NCI-H187 treated with DMSO at 0.1 percent for 48 hours (cell line): ENCODE measurements at places on chromosomes 5 and 9.

GRCh38 chr9:124348831-124349230 lies 66.4 kb downstream of the PSMB7 start:
- DNase-seq: no peak

GRCh38 chr5:22938362-22938761 lies 85.2 kb upstream of the CDH12 start:
- DNase-seq: no peak

GRCh38 chr5:169944115-169944514 lies 36.2 kb downstream of the INSYN2B start:
- DNase-seq: no peak

DNA sequence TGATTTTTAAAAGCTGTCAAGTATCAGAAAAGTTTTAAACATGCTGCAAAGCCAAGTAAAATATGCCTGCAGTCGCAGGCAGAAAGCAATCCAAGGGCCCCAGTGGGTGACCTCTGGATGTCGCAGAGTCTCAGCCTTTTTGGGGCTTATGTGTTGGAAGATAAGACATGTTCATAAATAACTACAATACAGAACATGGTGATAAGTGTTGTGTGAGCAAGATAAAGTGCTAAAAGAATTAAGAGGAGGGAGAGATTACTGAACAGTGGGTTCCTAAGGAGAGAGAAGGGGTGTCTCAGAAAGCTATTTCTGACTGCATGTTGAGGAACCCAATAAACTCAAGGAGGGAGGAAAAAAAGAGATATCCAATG lies 78.9 kb upstream of the ADRB2 start:
- no peak for DNase-seq

DNA sequence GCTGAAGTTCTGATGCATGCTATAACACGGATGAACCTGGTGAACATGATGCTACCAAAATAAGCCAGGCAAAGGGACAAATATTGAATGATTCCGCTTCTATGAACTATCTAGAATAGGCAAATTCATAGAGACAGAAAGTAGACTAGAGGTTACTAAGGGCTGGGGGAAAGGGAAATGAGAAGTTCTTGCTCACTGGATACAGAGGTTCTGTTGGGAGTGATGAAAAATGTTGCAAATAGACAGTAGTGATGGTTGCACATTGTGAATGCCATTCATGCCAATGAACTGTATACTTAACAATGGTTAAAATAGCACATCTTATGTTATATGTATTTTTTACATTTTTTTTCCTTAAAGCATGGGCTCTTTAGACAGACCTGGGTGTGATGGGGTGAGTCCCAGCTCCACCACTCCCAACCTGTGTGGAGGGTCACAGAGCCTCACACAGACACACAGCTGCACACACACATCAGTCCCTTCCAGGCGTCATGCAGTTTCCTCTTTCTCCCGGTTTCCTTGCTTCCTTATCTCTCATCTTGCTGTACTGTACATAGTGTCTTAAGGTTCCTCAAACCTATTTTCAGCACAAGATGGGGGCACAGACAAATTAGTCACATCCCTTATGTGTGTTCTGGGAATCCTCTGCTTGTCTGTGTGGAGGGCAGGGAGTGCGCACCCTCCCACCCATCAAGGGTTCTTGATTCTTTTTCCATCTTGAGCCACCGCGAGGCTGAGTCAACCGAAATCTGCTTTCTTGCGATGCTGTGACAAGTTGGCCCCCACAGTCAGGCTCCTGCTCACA lies 192.9 kb downstream of the CRB2 start:
- DNase-seq: no peak

- DNase-seq: no peak
These were observed at the start of gene PRELID2 for GRCh38 chr5:145834917-145835847. Gene PRELID2 (minus strand): TSS chr5:145835342. CDS start chr5:145835251, 91 bp downstream.

DNA sequence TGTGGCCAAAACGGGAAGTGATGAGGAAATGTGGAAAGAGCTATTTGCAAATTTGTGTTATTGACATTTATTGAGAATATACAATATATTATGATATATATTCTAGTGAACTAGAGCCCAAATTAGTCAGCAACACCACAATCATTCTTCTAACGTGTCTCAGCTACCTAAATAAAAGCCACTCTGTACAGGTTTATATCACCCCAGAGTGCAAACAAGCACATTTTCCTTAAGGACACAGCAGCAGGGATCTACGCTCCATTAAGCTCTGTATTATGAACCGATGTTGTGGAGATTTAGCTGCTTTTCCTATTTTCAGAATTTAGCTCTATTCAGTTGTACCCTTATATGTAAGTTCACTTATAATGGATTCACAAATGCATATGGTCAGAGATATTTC lies 77.9 kb downstream of the CDH18 start:
- no peak for DNase-seq

GRCh38 chr5:146710348-146710747 lies 168.2 kb downstream of the PPP2R2B start:
- DNase-seq: no peak

- no peak for DNase-seq
These were observed at the start of gene TRIM52 for GRCh38 chr5:181260720-181261319. Gene TRIM52 (minus strand): TSS chr5:181261143. CDS start chr5:181260813, 330 bp downstream.

DNA sequence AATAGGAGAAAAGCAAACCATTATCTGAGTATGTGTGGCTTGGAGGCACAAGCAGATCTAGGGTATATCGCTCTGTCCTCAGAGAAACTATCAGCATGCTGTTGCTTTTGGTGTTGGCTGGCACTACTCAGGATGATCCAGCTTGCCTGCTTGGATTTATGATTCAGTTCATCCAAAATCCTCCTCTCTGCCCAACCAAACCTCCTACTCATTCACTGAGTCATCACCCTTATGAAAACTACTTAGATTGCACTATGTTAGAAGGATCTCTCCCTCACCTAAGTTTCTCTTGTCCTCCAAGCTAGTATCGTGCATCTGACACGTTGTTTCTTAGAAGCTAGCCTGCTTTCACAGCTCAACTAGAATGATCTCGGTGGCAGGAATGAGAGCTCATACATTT lies 14.2 kb upstream of the ZBED3 start:
- no peak for DNase-seq

- peak; percentile 50 for DNase-seq
These were observed 194.0 kb downstream of the IRX2 start for GRCh38 chr5:2557435-2557834.

DNA sequence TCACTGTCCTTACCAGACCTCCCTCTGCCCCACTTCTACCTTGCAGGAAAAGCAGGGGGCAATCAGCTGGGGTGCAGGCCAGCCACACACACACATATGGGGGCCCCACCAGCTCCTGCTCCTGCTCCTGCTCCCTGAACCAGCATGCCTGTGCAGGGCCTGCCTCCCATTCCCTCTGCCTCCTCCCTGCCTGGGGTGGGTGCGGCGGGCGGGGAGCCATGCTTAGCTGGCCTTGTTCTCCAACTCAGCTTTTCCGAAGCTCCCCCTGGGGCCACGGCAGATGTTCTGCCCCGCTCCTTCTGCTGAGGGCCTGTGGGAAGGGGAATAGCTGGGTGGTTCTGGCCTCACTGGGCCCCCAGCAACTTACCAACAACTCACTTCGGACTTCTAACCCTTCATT lies 89.8 kb downstream of the ZNF354C start:
- no peak for DNase-seq

- no peak for DNase-seq
These were observed 60.5 kb downstream of the TNFSF8 start for GRCh38 chr9:114869845-114870244.

DNA sequence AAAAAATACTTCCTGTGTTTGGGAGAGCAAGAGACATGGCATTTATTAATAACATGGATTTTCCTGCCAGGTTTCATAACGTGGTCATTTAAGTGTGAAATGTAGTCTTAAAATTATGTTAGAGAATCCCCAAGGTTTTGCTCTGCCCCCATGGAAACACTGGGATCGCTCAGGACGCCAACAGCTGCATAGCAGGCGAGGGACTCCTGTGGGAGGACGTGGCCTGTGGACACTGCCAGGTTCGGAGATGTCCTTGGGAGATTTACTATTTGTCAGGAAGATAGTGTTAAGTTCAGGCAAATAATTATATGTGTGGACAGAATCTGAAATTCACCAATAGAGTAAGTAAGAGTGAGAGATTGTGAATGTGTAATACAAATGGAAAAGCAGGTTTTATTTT lies 977 bp downstream of the BTNL9 start:
- DNase-seq: no peak

- no peak for DNase-seq
These were observed 211.5 kb downstream of the SEC61B start for GRCh38 chr9:99433555-99433954.

DNA sequence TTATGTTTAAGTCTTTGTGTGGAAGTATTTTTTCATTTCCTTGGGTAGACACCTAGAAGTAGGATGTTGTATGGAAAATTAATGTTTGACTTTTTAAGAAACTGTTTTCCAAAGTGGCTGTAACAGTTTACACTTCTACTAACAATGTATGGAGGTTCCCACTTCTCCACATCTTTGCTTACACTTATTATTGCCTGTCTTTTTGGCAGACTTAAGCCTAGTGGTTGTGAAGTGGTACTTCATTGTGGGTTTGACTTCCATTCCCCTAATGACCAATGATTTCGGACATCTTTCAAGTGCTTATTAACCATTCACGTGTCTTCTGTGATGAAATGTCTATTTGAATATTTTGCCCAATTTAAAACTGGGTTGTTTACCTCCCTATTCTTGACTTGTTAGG lies 91.5 kb upstream of the CDKN2B start:
- DNase-seq: no peak

DNA sequence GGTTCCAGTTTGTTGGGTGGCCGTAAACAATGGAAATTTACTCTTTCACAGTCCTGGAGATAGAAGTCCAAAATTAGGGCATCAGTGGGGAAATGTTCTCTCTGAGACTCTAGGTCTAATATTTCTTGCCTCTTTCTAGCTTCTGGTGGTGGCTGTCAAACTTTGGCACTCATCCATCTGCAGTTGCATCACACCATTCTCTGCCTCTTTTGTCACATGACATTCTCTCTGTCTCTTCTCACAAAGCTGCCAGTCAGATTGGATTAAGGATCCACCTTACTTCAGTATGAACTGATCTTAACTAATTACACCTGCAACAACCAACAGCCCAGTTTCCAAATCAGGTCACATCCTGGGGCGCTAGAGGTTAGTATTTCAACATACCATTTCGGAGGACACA lies 222.9 kb upstream of the FTMT start:
- no peak for DNase-seq

DNA sequence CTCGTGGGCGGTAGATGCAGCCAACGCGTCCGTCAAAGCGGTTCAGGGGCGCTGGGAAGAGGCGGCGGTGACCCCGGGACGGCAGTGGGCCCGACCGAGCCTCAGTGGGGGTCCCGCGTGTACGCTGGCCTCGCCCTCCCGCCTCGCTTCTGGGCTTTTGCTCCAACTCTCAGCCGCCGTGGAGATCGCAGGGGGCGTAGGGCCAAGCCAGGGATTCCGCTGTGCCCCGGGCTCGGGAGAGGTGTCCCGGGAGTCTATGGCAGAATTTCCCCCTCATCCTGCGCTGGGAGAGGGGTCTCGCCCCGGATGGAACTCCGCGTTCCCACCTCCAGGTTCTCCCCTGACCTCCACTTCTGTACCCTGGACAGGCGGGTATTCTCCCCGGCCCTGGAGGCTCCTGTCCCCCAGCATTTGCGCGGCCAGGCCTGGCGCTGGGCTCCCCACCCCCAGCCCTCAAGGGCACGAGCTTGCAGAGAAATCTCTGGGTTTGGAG lies 131.9 kb downstream of the MRPL36 start:
- no peak for DNase-seq

DNA sequence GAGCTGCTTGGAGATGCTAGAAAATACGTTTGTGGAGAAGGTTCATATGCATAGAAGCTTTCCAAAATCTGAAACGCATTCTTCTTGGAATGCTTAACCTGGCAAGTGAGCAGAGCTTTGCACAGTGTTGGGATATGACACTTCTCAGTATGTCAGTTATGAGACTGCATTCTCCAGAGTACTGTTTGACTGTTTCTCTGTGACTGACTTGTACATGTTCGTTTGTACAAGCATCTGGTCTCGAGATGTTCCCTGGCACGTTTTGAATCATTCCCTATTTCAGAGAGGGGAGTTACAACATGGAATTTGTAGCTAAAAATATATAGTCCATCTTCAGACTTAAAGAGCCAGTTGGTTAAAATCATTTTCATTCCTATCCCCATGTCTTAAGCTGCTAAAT lies 272.4 kb downstream of the ARRDC3 start:
- no peak for DNase-seq

GRCh38 chr9:113479174-113479621 lies 15.7 kb downstream of the RGS3 start:
- no peak for DNase-seq

DNA sequence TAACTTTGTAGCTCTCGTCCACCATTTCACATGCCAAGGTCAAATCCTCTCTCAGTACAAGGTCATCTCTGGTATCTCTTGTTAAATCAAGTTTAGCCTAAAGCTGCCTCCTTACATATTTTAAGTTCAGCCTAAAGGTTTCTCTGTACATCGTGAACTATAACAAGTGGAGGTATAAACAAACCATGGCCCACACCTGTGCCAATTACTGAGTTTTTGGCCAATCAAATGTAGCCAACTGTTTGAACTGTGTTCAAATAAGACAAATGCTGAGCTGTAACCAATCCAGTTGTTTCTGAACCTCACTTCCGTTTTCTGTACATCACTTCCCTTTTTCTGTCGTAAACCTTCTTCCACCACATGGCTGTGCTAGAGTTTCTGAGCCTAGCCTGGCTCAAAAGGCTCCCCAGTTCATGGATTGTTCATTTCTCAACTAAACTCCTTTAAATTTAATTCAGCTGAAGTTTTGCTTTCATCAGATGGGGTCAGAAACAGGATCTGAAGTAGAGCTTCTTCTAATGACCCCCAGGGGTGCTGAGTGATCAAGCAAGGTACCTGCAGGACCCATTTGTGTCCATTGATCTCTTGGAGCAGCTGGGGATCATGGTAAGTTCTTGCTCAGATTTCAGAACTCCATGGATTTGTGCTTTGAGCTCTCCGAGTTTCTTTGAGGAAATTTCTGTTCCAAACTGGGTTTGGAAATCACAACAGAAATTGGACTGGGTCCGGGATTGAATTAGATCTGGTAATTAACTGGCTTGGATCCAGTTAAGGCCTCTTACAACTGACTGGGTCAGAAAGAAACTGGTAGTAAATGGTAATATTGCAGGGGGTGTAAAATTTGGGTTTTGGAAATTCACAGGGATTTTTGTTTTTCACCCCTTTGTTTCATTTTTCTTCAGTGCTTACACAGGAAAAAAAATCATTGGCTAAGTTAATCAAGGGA lies 11.0 kb upstream of the NANS start:
- DNase-seq: no peak

GRCh38 chr5:60020457-60020856 lies 126.9 kb upstream of the PDE4D start:
- no peak for DNase-seq

DNA sequence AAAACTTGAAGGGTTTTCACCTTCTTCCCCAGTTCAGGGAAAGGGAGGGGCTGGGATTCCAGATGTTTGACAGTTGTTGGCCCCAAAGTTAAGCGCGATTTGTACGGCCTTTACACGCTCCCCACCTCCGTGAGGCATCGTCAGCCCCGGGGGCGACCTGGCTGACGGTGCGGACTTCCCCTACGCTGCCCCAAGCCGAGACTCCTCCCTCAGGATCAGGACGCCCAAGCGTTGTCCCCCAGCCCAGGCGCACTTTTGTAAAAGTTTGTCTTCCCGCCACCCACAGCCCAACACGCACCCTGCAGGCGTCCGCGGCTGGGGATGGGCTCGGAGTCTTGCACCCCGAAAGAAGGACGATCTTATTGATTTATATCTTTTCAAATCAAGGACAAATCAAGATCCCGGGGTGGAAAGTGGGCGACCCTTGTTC lies 713 bp downstream of the MOB3B start:
- DNase-seq: no peak
